GM23248 (cell line): ENCODE measurements at places on chromosomes 13 and 19. TPM values are rescaled to one million over a fixed set of nuclear protein-coding genes. Genes with fewer than 3 reads are reported as not detected.

Gene APOC4
- total RNA-seq: not detected in 2 replicates

- DNase-seq: peak; percentile 86
Measured at GRCh38 chr19:18007044-18007916, 690 bp upstream of the ARRDC2 start.

GRCh38 chr13:21434588-21434987 lies 24.5 kb downstream of the ZDHHC20 start:
- no peak for DNase-seq

DNA sequence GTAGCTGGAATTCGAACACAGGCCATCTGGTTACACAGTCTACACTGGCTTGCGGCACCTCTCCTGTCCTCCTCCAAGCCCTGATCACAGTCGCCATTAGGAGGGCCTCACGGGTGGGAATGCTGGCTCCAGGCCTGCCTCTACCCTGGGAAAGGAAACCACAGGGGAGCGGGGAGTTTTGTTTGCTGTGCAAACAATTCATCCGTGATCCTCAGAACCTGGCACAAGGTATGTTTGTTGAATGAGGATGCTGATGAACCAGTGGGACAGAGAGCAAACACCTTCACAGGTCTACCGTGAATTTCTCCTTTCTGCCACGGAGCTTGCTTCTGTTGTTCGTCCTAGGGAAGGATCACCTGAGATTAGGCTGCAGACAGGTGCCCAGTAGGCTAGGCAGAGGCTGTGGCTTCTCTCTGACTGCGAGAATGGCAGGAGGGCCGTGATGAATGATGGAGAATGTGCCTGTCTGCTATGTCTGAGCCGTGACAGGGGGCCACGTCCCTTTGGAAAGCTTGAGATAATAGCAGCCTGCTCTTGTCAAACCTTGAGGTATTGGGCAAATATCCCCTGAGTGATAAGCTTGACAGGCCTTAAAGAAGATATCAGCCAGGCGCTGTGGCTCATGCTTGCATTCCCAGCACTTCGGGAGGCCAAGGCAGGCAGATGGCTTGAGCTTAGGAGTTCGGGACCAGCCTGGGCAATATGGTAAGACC lies 36.7 kb downstream of the PIN1 start:
- no peak for DNase-seq

DNA sequence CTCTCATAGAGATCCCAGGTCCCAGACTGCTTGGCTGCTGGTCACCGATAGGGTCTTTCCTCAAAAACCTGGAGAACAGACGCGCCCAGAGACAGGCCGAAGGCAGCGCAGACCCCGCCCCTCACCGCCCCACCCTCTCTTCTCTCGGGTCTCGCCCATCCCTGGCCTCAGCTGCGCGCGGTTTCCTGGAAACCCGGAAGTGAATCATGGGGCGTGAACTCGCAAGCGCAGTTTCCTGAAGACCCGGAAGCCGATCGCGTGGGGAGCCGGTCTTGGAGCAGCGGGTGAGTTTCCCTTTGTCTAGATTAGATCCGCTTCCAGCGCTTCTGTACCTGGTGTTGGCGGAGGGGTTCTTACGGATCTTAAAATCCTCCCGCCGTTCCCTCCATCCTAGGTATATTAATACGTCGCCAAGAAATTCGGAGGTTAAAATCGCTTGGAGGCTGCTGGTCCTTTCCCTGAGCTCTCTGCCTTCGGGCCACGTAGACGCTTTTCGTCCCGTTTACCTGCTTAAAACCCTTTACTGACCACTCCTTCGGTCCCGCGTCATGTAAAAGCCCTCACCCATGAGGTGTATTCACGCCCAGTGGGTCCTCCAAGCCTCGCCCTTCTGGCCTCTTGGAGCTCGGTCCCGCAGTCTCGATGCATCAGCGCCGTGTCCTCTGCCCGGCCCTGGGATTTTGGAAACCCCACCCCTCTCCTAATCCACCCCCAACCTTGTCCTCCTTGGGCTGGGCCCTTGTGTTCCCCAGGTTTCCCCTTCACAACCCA lies at the start of gene ZNF578:
ZNF578 (plus strand) TSS at position 230 of the 771 bp plus-strand sequence. CDS start 48,293 bp downstream, outside the sequence.
- peak; percentile 89 for DNase-seq
